ENCODE measurements at places on chromosomes 7 and 10.

DNA sequence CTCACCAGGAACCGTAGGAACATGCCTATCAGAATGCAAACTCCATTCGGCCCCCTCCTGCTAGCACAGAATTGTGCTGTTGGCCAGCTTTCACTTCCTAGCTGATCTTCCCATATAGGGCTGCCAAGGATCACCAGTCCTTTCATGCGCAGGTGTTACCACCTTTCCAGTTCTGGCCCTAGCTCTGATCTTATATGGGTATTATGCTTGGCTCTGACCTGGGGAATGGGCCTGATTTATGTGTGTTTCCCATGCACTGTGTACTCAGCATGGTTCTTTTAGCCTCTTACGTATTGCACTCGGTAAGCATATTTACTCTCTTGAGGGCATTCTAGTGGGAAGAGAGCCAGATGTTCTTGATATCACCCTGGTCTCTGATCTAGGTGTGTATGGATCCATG lies 11.1 kb downstream of the SLC35G1 start:
- no peak for DNase-seq

- no peak for DNase-seq
Observed at GRCh38 chr7:157825325-157825724, 488.5 kb downstream of the DNAJB6 start.

GRCh38 chr7:47451851-47452205 lies 130.1 kb downstream of the TNS3 start:
- DNase-seq: no peak

DNA sequence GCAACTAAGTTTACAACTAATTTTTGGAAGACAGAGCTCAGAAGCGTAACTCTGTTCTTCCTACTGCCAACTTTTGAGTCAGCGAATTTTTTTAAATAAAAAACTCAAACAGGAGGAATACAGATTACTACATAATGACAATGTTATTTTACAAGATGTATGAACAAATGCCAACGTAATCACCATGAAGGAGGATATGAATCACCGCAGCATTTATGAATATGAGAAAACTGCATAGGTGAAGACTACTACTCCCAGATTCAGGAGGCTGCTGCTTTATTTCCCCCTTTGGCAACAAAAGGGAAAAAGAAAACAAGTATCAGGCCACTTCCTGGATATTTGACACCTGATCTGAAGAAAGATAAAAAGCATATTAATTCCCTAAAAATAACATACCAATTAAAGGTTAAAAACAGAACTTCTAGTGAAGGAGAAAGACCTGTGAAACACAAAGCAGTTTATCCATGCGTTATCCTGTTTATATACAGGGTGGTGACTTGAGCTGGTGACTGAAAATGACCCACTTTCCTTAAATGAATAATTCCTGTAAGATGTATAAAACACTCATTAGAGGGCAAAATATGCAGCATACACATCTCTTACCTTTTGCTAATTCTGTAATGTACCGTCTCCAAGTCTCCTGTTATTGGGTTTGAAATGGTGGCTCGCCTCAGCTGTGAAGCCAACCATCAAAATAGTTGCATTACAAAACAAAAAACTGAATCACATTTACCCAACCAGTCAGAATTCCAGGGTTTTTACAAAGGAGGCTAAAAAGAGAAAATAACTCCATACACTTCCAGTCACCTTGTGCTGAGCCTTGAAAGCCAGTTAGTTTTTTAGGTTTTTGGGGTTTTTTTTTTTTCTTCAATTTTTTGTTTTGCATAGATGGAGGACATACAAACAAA lies 52.0 kb downstream of the P4HA1 start:
- no peak for DNase-seq

- no peak for DNase-seq
Observed at GRCh38 chr10:58358314-58358933, 23.6 kb downstream of the UBE2D1 start.

GRCh38 chr10:79445977-79446757 lies 743 bp upstream of the ZCCHC24 start:
- DNase-seq: no peak

DNA sequence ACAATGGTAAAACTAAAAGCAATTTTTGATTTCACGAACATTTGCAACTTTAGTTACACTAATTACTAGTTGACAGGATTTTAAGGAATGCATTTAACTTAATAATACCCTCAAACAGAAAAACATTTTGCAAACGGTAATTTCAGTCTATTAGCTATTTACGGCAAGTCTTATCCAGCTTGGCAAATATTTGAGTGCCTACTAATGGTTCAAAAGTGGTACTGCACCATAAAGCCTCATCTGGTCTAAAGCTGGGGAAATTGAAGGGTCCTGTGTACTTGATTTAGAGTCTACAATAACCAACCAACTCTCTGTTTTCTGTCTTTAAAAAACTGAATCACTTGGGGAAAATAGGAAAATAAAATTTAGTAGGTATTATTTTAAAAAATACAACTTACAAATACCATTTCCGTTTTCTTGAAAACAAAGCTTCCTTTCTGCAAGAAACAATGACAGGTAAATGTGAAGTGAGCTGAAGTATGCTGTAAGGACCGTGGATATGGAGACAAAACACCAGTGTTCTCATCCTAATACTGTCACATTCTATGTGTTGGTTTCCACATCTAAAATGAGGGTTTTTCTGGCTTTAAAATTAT lies 142.3 kb downstream of the VPS50 start:
- DNase-seq: no peak

GRCh38 chr10:64261676-64262075 lies 740.5 kb downstream of the REEP3 start:
- DNase-seq: no peak

DNA sequence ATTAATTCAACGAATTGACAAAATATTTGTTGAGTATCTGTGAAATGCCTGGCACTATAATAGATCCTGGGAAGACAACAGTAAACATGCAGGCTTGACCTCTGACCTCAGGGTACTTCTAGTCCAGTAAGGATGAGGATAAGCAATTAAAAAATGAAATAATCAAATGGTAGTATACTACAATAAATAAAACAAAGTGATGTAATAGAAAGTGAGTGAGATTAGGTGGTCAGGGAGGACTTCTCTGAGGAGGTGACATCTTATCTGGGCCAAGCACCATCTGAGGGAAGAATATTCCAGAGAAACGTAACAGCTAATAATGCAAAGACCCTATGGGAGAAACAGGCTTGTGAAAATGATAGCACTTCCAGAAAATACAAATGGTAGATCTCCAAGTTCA lies 50.1 kb upstream of the RHOBTB1 start:
- DNase-seq: no peak

DNA sequence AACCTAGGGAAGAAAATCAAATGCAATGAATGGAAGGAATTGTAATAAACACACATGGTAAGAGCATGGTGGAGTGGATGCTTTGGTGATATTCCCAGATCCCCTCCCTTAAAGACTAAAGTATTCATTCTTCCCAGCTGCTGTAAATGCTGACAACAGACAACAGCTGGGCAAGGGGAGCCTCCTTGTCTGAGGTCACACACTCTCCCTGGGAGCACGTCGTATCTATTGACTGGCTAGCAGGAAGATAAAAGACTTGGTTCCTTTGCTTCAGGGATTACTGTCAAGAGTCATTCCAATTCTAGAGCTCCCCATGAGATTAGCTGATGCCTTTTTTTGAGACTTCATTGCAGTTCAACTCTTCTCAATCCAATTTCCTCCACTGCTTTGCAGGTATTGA lies 443.5 kb upstream of the ETV1 start:
- DNase-seq: no peak

GRCh38 chr7:26857506-26858240 lies 6.7 kb downstream of the SKAP2 start:
- DNase-seq: no peak

GRCh38 chr7:158113321-158114025 lies 474.1 kb downstream of the PTPRN2 start:
- no peak for DNase-seq

GRCh38 chr7:123727071-123727837 lies 21.5 kb downstream of the WASL start:
- DNase-seq: no peak

DNA sequence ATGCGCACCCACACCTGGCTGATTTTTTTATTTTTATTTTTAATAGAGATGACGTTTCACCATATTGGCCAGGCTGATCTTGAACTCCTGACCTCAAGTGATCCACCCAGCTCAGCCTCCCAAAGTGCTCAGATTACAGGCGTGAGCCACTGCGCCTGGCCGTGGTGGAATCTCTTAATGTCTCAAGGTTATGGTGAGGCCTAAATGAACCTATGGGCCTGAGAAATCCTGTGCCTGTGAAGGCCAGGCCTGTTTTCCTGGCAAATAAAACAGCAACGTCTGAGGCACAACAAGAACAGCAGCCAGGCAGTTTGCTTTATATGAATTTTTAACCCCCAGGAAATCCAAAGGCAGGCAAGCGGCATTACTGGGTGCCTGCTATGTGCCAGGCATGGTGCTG lies 297.5 kb upstream of the ZMIZ1 start:
- no peak for DNase-seq

DNA sequence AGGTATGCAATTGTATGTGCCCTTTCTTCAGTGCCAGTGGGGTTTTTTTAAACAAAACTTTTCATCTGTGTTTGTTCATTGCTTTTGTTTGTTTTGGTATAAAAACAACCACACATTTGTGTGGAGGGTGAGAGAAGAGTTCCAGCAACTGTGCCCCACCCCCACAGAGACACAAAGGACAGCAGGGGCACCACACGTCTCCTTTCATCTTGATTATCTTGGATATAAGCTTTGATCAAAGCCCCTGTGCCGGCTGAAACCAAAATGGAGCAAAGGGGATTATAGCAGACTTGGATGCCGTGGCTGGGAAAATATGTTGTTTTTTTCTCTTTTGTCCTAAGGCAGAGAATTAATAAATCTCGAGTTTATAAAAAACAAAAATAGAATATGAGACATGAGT lies 111.8 kb upstream of the RSU1 start:
- DNase-seq: no peak

DNA sequence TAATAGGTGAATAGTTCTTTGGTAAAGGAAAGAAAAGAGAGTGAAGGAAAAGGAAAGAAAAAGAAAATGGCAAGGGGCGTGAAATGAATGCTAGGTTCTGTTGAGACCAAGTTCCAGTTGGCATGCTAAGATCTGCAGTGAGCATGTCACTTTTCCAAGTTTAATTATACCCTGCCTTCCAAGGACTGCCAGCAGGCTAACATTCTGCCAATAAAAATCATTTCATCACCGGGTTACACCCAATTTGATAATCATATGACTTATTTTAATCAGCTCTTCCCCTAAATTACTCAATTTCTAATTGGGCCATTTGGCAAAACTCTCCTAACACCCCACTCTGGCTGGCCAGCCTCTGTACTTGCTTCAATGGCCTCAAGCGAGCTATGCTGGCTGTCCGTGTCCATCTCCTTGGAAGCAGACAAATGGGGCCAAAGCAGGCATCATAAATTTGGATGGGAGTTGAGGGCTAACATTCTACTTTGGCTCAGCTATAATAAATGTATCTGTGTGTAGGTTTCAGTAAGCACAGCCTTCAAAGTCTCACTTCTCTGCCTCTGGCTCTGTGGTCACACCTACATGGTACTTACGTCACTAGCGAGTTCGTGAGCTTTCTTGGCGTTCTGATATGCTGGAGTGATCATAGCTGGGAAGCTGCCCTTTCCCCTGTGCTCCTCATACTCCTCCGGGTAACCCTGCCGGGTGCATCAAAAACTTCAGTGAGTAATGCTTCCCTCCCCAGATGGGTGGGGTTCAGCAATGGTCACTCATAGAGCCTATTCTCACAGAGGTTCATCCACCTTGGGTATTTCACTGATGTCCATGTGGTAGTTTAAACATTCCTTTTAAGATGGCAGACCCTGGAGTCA lies 17.3 kb downstream of the NRAP start:
- no peak for DNase-seq

GRCh38 chr7:38465956-38466355 lies 165.2 kb downstream of the AMPH start:
- DNase-seq: no peak

DNA sequence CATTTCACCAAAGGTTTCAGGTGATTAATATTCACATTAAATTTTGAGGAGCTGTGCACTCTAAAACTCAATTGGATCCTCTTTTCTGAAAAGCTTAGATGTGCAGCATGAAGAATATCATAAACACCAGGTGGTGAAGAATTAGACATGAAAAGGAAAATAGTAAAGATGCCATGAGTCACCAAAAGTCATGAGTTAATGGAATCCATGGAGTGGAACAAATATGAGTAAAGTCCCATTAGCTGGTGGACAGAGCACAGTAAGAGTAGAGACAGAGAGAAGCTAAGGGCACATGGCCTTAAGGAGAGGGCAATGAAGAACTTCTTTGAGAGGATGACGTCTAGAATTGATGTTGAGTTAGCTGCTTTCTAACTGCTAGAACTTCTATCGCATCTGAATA lies 271.6 kb downstream of the CSTF2T start:
- DNase-seq: no peak

GRCh38 chr10:92264249-92264648 lies 26.6 kb downstream of the CPEB3 start:
- no peak for DNase-seq

DNA sequence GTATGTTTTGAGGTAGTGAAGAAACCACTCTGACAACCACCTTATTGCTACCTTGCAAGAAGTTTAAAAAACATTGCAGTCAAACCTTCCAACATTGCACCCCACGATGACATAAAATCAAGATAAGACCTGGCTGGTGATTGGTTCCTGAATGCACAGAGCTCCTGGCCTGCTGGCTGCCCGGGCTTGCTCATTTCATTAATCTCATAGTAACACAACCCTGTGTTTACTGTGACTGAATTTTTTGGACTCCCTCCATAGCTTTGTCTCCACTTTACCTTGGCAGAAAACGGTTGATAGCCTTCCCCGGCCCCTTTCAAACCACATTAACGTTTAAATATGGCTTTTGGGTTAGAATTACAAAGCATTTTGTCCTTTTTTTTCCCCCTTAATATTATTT lies 27.5 kb downstream of the VWA2 start:
- no peak for DNase-seq

DNA sequence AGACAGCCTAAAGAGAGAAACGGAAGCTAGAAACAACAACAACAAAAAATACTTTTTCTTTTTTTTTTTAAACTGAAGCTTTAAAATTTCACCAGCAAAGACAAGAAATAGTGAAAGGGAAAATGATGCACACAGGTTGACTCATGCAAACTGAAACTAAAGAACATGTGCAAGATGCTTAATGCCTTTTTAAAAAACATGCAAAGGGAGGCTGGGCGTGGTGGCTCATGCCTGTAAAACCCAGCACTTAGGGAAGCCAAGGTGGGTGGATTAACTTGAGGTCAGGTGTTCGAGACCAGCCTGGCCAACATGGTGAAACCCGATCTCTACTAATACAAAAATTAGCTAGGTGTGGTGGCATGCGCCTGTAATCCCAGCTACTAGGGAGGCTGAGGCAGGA lies 15.1 kb upstream of the CUBN start:
- no peak for DNase-seq

- no peak for DNase-seq
Observed at GRCh38 chr7:73828107-73828803, 2.5 kb upstream of the CLDN4 start.
